ENCODE measurements at places on chromosomes 2 and 18.

DNA sequence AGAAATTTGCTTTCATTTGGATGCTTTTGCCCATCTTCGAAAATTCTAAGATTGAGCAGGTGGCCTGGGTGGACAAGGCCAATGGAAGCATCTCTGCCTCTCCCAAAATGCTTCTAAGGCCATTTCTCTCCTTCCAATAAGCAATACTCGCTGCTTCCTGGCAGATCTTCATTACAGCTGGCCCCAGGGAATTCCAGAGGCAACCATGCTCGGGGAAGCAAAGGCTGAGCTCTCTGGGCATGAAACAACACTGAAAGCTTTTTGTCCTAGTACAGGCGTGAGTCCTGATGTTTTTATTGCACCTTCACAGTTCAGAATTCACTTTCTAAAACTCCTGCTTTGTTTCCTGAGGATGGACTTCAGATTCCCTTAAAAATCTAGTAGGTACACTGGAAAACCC is 11.8 kb upstream of the NEDD4L start:
- DNase-seq = no peak

DNA sequence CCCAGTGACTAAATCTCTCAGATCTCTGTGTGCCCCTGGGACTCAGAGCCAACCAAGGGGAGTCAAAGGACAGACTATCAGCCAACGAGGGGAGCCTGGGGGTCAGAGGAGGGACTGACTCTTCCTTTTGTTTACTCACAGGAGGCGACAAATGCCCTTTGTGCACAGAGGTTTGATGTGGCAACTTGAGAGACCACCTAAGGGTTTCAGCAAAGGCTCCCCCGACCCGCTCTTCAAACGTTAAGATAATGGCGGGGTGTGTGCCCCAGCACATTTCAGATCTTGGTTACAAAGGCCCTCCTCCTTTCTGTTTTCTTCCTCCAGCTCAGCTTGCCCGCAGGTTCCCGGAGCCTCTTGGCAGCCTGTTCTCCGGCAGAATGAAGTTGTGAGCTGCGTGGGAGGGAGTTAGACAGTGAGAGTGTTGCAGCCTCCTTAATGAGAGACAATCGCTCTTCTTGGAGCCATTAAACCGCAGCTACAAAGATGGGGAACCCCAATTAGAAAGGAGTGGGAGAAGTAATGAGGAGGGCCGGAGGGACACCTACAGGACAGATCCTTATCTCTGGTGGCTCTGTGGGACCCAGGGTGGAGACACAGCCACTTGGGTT is 76.2 kb downstream of the KIAA2012 start:
- no peak for DNase-seq

- no peak for DNase-seq
Measured at GRCh38 chr2:191635333-191636234, 42.4 kb upstream of the NABP1 start.

DNA sequence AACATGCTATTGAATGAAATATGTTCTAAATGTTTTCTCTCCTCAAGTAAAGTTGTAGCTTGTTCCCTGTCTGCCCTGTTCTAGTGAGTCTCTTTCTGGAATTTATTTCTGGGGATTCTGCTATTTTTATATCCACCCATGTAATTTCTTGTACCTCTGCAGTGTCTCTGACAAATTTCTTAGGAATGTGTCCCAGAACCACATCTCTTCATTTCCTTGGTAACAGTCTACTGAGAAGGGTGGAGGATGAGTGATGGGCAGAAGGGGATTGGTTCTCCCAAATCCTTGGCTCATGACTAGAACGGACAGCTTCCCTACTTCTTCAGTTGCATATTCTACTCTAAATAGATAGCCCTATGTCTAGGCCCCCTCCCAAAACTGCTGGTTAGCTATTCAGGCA is 490.6 kb upstream of the LINC00305 start:
- no peak for DNase-seq

DNA sequence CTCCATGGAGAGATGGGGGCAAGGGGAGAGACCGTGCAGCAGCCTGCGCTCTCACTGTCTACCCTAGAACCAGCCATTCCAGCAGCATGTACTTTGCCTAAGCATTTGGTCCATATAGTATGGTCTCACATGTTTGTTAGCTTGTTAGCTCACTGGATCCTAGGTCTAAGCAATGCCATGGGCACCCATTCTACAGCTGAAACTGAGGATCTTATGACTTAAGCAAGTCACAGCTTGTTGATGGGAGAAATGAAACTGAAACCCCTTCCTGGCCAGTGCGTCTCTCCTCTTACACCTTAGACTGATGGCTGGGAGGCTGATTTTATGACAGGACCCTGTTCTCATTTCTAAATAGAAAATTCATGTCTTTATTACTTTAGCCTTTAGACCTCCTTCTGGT is 90.1 kb downstream of the EPAS1 start:
- no peak for DNase-seq

GRCh38 chr2:3604207-3604877 is 9.4 kb downstream of the COLEC11 start:
- DNase-seq = no peak

GRCh38 chr18:57137847-57138246 is 9.0 kb upstream of the BOD1L2 start:
- DNase-seq = no peak

- no peak for DNase-seq
Measured at GRCh38 chr2:36889795-36890194, 76.5 kb downstream of the STRN start.

- no peak for DNase-seq
Measured at GRCh38 chr2:219484343-219485200, 14.1 kb upstream of the GMPPA start.

DNA sequence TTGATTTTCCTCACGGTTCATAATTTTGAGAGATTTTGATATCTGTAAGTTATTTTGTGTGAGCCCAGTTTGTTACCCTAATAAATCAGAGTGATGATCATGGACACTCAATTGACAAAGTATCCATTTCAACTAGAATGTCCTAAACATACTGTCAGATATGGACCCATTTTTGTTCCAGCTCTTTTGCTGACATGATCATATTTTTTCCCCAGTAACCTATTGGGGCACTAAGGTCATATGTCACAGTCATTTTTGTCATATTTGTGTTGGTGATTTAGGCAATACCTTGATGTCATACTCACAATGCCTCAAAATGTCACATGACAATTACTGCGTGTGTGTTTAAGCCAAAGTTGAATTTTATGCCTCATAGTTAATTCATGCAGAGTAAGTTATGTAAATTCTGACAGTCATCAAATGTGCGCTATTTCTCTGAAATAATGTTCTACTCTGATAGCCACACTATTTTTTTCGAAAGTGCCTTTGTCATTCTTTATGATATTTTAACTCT is 218.7 kb downstream of the ARHGAP15 start:
- DNase-seq = no peak

DNA sequence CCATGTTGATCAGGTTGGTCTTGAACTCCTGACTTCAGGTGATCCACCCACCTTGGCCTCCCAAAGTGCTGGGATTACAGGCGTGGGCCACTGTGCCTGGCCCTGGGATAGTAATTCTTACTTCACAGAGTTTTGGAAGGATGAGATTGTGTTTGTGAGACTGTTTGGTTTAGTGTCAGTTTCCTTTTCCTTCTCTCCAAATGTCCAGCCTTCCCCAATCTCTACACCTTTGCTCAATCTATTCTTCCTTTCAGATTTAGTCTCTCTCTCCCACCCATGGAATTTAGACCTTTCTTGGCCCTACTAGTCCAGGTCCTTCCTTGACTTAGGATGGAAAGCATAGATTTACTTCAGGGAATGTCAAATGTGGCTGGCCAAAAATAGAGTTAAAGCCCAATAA is 12.2 kb upstream of the IL1A start:
- DNase-seq = no peak
